ENCODE measurements at places on chromosomes 7 and 10.

DNA sequence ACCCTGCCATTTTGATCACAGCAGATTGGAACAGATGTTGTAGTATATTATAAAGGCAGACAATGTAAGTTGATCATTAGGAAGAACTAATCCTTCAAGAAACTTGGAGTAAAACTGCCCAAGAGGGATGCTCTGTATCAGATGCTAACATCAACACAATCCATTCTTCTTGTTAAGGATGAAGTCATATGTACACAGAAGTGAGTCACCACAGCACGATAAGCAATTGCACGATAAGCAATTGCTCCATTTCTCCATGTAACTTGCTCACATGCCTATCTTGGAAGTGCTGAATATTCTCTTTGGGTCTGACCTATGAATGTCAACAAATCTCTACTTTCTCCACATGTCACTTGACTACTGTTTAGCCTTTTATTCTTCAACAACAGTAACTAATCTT lies 41.5 kb upstream of the DMTF1 start:
- DNase-seq = no peak

DNA sequence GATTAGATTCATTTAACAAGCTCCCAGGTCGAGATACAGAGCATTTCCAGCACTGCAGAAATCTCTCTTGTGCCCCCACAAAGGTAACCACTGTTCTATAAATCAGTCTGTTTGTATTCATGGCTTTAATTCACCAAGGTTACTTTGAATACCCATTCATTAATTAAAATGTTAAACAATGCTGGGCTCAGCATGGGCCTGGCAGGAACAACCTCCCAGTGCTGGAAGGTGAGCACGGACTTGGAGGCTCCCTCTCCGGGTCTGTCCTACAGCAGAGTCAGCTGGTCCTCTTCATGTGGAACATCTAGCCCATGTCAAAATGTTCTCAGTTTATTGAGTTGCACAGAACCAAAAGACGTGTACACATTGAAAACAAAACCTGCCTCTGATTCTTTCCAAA lies 15.6 kb upstream of the EFCAB10 start:
- no peak for DNase-seq

DNA sequence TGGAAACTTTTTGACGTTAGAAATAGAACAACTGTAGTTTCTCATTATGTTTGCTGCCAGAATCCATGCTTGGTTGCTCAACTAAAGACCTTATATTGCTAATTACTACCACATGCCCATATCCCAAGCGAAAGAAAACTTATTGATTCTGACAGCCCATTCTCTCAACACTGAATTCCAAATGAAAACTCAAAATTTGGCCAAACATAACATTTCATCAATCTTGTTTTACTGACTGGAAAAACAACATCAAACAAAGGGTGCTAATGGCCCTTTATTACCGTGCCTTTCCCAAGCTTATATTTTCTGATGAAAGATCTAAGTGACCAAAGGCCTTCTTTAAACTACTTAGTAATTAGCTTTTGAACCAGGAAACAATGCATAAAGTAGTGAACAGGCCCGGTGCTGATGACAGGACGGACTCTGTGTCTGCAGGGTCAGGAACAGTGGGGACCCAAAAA lies 531.8 kb downstream of the KCNMA1 start:
- DNase-seq = no peak

DNA sequence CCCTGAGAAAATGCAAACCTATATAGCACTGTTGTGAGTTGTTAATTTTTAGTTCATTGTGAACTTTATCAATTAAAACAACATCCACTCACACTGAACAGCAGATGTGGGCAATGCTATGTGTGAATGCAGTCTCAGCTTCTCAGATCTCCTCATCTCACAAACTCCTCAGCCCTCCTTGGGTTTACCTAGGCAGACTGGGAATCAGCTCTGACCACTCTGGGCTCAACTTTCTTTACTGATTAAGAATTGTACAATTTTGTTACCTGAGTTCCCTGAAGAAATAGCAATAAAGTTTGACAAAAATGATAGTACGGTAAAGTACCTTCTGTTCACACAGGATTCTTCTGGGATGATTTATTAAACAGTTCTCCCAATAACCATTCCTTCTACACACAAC lies 124.0 kb downstream of the SRPK2 start:
- DNase-seq = no peak

DNA sequence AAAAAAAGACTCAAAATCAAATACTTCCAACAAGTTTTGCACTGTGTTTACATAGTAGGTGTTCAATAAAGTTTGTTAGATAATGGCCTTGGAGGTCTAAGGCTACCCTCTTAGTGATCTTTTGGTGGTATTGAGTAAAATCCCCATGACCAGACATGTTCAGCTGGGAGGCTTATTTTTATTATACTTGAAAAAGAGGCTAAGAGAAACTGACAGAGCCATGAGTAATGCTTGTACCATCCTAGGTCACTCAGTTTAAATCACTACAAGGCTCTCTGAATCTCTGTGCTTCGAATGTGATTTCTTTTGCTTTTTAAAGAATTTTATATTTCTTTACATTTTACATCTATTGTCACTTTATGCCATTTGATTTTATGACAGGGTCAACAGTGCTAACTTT lies 90.5 kb downstream of the TWIST1 start:
- no peak for DNase-seq

DNA sequence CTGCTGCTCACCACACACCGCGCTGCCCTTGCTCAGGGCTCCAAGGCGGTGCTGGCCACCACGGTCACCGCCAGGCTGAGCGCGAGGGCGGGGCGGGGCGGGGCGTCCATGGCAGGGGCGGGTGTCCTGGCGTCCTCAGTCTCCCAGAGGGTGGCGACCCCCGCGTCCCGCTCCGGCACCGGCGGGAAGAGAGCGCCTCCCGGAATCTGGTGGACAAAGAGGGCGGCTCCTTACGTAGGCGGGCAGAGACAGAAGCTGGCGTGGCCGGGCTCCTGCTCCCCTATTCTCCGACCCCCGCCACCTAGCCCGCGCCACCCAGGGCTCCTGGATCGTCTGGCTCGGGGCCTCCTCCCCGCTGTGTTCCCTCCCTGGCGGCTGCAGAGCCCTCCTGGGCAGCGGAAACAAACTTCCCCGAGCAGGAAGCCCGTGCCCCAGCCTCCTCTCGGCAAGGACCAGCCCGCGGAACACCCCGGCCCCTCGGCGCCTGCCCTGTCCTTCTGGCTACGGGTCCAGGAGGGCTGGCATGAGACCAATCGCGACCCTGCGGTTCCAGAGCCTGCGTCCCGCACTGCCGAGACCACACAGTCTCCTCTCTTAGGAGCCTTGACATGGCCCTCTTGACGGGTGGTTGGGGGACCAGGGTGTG lies 133.8 kb upstream of the ZNF92 start:
- no peak for DNase-seq

DNA sequence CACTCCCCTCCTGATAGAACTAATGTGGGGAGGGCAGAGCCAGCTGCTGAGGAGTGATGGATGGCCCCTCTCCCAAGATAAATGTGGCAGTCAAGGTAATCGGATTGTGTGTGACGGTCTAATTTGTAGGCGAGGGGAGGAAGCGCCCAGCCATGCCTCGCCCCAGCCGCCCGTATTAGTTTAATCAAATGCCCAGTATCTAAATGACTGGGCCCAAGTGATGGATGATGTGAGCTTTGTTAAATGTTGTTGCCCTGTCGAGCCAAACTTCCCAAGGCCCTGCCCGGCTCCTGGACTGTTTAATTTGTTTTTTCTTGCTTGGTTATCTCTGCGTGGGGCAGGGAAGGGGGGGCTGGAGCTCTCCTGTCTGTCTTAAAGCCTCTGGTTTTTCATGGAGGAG lies 88.4 kb upstream of the PPIF start:
- DNase-seq = no peak
